Smooth muscle cell of trachea (primary cell): ENCODE measurements at places on chromosomes 2 and 18. TPM values are rescaled to one million over a fixed set of nuclear protein-coding genes. Genes with fewer than 3 reads are reported as not detected.

The LYPD1 gene
- total RNA-seq = 0.33 and 0.73 TPM in 2 replicates

The ANKRD29 gene
- 8.6 and 15.5 TPM in 2 replicates for total RNA-seq

The TRABD2A gene
- 13.8 and 17.5 TPM in 2 replicates for total RNA-seq

The SCN7A gene
- 14.5 and 16.4 TPM in 2 replicates for total RNA-seq

The MPP4 gene
- total RNA-seq = 0.73 and 0.99 TPM in 2 replicates

The CD207 gene
- not detected in 2 replicates for total RNA-seq

The LNPK gene
- total RNA-seq = 42.7 and 45.1 TPM in 2 replicates

The HTR2B gene
- 9.8 and 15.3 TPM in 2 replicates for total RNA-seq

The ANTXR1 gene
- 39.4 and 45.7 TPM in 2 replicates for total RNA-seq

The GEN1 gene
- 4.3 and 22.8 TPM in 2 replicates for total RNA-seq

The SPEG gene
- 11.3 and 21.7 TPM in 2 replicates for total RNA-seq

The EFR3B gene
- total RNA-seq = 0.73 and 0.83 TPM in 2 replicates

The DCC gene
- 0.17 and 2.5 TPM in 2 replicates for total RNA-seq

The TPO gene
- total RNA-seq = not detected in 2 replicates

The RHBDD1 gene
- total RNA-seq = 23.9 and 34.7 TPM in 2 replicates

The NRP2 gene
- 12.2 and 18.5 TPM in 2 replicates for total RNA-seq

The BIN1 gene
- 40.4 and 96.4 TPM in 2 replicates for total RNA-seq

The CFC1 gene
- total RNA-seq = not detected in 2 replicates

The IL1F10 gene
- not detected in 2 replicates for total RNA-seq

The NEUROD1 gene
- total RNA-seq = not detected in 2 replicates

The SCN3A gene
- total RNA-seq = 0.50 and 1.3 TPM in 2 replicates

The LIMS4 gene
- total RNA-seq = 1.2 and 3.6 TPM in 2 replicates

The AQP4 gene
- total RNA-seq = not detected in 2 replicates

The RAX gene
- not detected in 2 replicates for total RNA-seq

The MEP1B gene
- total RNA-seq = 0.17 TPM in 1 of 2 replicates, not detected in the other

The PTPRM gene
- 43.8 and 78.6 TPM in 2 replicates for total RNA-seq

The HNMT gene
- 20.8 and 45.4 TPM in 2 replicates for total RNA-seq

The OTOS gene
- 1.2 TPM in 1 of 2 replicates, not detected in the other for total RNA-seq

The INHBB gene
- total RNA-seq = not detected in 2 replicates

The FBXO36 gene
- 2.5 and 4.9 TPM in 2 replicates for total RNA-seq

The RAB31 gene
- total RNA-seq = 35.2 and 48.9 TPM in 2 replicates
